ENCODE measurements at places on chromosomes 6 and 20.

- no peak for DNase-seq
Measured at GRCh38 chr6:43848671-43849391, 78.8 kb downstream of the VEGFA start.

DNA sequence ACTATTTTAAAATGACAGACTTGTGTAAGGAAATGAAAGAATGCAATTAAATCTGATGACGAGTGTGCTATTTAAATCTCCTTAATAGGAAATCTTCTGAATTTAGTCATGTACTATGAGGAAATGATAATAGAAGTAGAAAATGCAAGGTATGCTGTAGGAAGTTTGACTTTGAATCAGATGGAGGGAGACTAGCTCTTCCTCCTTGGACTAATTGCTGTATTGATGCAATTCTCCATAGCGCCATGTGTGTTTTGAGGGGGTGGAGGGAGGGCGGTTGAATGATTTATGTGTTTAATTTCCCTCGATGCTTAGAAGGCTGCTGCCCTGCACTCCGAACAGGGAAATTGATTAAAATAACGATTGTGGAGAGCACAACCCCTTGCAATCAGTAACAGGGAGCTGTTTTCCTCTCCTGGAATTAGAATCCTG is 214.4 kb upstream of the PRND start:
- no peak for DNase-seq

GRCh38 chr6:166587631-166588413 is 1.3 kb upstream of the RAMACL start:
- DNase-seq: no peak

DNA sequence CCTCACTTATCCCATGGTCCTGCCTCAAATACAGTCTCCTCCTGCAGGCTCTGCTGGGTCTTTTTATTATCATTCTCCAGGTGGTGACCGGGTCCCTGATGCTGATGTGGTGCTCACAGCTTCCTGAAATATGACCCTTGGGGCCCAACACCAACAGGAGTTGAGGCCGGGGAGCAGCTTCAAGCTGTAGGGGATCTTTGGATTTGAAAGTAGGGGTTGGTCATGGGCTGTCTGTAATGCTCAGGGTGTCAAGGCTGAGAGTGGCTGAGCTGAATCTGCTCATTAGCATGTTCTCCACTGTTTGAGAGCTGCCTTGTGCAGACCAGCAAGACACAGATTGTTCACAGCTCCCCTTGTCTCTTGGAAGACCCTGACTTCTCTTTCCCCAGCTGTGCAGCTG is 35.5 kb downstream of the HLA-F start:
- no peak for DNase-seq

GRCh38 chr6:98308564-98308963 is 525.8 kb upstream of the POU3F2 start:
- no peak for DNase-seq

- no peak for DNase-seq
Measured at GRCh38 chr20:52270696-52271095, 79.1 kb upstream of the ZFP64 start.

DNA sequence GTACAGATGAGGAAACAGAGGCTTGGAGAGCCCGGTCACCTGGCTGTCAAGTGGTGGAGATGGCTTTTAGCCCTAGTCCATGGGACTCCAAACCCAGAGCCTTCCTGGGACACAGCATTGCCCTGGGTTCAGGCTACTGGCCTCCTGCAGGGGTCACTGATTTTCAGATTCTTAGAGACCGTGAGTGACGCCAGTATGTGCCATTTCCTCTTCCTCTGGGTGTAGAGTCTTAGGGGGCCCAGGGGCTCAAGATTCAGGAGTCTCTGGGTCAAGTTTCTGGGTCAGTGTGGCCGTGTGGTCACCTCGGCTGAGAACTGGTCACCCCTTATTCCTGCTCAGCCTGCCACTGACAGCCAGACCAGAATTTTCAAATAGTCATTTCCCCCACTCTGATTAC is 574 bp downstream of the ARHGAP40 start:
- DNase-seq: no peak

- DNase-seq: no peak
Measured at GRCh38 chr6:161271343-161272030, 2.4 kb downstream of the AGPAT4 start.

DNA sequence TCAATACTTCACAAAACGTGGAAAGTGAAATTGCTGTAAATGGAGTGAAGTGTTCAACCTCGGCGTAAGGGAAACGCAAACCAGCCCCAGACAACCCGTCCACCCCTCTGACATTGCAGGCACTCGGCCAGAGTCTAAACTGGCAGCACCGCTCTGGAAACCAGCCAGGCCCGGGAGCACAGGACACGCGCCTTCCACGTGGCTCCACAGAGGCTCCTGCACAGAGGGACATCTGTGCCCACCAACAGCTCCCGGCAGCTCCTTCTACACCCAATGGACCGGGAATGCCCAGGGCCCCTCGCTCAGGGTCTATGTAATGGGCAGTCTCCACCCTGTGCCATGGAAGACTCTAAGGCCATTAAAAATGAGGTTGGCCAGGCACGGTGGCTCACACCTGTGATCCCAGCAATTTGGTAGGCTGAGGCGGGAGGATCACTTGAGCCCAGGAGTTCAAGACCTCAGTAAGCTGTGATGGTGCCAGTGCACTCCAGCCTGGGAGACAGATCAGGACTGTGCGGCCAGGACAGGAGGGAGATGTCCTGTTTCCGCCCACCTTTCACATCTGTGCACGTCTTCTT is 3.4 kb upstream of the HELZ2 start:
- DNase-seq: no peak

DNA sequence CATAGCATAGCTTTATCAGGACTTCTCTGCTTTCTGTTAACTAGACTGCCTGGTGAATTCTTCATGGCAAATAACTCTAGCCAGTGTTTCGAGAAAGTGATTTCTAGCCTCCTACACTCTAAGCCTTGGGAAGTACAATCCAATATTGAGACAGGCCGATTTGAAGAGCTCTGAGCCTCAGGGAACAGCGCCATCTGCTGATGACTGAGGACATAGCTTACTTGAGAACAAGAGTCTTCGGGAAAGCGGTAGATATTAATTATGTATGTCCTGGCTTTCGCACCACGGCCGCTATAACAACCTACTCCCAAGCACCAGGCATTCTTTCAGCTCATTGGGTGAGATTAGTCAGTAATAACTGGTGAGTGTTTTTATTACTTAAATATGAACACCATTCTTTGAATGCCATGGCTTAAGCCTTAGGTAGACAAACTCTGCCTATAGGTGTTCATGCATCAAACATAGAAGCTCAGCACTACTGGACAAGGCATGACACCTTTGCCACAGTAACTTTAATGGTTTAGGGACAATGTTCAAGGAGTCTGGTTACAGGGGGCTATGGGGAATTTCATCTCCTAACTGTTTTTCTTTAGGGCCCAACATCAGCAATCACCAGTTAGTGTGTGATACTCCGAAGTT is 518.6 kb downstream of the BMP2 start:
- peak; percentile 66 for DNase-seq

DNA sequence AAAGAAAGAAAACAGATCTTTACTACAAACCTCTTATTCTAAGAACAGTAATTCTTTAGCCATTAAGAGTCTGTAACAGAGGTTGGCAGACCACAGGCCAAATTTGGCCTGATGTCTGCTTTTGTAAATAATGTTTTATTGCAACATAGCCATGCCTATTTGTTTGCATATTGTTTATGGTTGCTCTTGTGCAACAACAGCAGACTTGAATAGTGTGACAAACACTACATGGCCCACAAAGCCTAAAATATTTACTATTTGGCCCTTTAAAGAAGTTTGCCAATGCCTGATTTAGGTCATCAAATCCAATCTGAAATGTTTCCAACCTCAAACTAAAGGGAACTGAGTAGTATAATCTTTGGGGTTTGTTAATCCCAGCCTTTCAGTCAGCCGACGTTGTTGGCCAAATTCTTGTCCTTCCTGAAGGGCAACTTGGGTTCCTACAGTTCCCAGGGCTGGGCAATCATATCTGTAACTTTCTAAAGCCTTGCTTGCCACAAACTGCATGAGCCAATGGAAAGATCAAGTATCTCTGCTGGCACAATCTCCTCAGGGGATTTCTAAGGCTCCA is 33.9 kb upstream of the TBC1D20 start:
- DNase-seq: no peak

DNA sequence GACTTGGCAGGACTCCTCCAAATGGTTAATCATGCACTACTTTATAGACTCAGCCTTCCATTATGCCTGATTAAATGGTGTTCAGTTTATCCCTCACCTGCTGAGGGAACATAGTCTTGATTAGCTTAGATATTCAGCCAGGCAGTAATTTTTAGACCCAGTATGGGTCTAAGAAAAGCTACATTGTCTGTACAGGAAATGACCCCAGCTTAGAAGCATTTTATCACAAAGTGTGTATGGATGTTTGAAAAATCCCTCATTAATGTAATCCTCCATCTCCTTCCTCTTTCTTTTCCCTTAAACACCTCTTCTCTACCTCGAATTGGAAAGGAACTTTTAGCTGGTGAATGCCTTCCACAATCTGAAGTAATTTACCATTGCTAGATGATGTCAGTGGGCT is 252.2 kb upstream of the BMP2 start:
- no peak for DNase-seq

- no peak for DNase-seq
Measured at GRCh38 chr6:50141100-50141499, 91.4 kb upstream of the DEFB112 start.

GRCh38 chr6:113813142-113813541 is 44.0 kb upstream of the MARCKS start:
- DNase-seq: no peak

- DNase-seq: no peak
Measured at GRCh38 chr20:17762243-17762872, 62.6 kb downstream of the BANF2 start.

DNA sequence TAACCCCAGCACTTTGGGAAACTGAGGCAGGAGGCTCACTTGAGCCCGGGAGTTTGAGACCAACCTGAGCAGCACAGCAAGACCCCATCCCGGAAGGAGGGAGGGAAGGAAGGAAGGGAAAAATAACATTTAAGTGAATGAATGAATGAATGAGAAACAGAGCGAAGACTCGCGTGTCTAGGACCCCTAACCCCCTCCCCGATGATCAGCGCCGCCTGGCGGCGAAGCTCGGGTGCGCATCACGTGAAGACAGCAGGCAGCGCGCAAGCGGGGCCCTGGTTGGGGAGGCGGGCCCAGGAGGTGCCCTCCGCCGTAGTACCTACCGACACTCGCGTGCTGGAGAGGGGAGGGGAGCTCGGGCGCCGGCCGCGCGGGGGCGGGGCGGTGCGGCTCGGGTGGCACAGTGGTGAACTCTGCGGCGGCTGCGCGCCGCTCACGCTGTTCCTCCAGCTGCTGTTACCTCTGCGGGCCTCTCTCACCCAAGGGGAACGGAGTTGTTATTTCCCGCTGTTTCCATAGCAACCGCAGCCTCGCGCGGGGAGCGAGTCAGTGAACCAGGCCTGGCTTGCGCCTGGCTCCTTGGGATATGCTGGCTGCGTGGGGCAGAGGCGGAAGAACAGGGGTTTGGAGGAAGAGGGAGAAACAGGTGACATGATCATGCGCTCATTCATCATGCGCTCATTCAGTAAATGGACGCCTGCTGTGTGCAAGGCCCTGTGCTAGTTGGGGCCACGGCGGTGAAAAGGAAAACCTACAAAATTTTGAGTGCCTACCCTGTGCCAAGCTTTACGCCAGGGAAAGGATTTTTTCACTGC is 2.0 kb upstream of the DCDC2 start:
- DNase-seq: peak; percentile 87

GRCh38 chr20:62321521-62321948 is 18.7 kb downstream of the ADRM1 start:
- DNase-seq: no peak

GRCh38 chr20:43913291-43914025 is 1.2 kb upstream of the TOX2 start:
- DNase-seq: no peak

GRCh38 chr20:22909436-22909835 is 125.7 kb upstream of the SSTR4 start:
- no peak for DNase-seq
